ENCODE measurements at places on chromosomes 5 and 9.

GRCh38 chr5:16427587-16427986 lies 38.0 kb downstream of the ZNF622 start:
- no peak for DNase-seq

- DNase-seq: no peak
Observed at GRCh38 chr5:141641634-141642267, 5.0 kb downstream of the RELL2 start.

DNA sequence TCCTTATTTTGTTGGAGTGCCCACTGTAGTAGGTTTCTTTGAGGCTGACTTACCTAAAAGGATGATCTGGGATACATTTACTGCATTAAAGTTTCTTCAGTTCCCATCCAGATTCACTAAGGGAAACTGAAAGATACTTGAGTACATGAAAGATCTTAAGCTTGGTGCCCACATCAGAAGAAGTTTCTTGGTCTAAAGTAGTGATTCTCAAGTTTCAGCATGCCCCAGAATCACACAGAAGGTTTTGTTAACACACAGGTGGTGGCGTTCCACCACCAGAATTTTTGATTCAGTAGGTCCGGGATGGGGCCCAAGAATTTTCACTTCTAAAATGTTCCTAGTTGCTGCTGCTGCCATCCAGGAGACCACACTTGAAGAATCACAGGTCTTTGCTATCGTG lies 171.0 kb downstream of the ZNF462 start:
- DNase-seq: no peak

GRCh38 chr5:39639618-39640089 lies 214.9 kb upstream of the DAB2 start:
- DNase-seq: no peak

DNA sequence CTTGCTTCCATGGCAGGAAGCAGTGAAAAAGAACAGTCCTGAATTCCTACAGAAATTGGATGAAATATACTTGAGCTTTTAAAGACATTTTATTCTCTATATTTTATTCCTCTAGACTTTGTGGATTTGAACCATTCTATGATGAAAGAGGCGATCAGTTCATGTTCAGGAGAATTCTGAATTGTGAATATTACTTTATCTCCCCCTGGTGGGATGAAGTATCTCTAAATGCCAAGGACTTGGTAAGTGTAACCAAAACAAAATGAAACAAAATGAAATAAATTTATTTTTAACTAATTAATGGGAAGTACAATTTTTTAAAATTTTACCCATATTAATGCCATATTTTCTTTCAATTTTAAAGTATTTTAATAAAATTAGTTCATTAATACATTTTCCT lies 34.1 kb downstream of the STARD4 start:
- DNase-seq: no peak

DNA sequence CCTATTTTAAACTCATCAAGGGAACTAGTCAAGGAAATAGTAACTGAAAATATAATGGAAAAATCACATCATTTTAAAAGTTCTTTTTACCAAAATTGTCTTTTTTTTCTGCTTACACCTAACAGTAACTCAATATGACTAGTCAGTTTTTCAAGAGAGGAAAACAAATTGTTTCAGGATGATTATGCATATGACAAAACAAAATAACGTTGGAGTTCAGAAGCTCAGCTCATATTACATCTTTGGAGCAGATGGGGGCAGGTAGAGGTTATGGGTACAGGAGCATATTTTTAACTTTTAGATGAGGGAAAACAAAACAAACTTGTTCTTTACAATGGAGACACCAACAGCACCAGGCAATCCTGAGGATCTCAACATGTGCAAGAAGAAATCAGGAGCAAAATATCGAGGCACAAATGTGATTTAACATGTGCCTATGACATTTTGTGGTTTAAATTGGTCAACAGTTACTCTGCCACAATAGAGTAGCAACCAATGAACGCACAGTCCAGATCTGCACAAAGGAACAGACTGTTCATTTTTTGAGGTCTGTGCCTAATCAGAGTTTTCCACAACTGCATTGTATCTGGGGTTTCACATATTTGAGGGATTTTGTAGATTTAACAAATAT lies 659.0 kb downstream of the ANXA1 start:
- no peak for DNase-seq

DNA sequence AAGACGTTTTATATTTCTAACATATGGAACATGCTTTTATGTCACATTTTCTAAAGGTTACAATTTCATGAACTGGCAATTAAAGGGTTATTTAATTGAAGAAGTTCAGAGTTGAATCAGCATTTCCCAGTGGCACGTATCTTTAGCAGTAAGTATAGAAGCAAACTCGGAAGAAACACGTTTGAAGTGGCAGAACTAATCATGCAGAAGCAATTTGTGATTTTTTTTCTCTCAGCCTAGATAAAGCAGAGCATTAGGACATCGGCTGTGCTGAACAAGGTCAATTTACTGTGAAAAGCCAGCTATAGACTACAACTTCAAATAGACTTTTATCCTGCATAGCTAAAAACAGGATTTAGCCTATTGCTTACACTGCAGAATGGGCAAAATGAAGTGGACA lies 104.7 kb downstream of the ISL1 start:
- DNase-seq: no peak

- peak; percentile 29 for DNase-seq
Observed at GRCh38 chr5:10364186-10364689, 10.7 kb downstream of the MARCHF6 start.

DNA sequence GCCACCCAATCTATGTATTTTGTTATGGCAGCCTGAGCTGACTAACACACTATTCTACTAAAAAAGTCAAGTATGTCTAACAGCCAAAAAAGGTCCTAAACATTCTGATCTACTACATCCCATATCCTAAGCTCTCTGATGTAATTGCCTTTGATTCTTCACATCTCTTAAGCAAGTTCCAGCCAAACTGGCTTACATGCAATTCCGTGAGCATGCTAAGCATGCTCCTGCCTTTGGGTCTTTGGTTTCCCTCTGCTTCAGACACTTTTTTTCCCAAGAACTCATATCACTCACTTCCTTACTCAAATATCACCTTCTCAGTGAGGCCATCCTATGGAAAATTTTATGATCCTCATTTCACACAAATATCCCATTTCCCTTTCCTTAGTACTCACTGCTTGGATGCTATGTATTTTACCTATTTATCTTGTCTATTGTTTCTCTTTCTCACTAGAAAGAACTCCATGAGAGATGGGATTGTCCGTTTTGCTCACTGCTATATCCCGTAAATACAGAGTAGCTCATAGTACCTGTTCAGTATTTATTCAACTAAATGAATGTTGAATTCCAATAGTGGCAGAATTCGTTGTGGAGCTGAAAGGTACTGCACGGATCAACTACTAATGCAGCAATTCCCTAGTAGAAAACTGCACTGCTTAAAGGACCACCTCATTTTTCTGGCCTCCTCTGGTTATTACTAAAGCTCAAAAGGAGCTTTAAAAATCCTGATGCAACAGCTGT lies 2.3 kb upstream of the SLC12A2 start:
- no peak for DNase-seq

DNA sequence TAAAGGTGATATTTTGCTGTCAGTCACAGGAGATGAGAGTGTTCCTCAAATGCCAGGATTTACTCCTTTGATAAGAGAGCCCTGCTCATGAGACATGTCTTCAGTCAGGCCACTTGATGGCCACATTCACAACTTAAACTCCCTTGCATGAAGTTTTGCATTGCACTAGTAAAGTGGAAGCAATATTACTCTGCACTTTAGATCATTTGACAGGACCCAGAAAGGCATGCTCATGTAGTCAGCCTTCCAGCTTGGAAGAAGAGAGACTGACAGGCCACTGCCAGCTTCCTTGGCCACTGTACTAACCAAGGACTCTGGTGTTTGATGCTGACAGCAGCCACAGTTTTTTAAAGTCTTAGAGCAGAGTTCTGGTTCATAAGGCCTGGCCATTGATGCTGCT lies 42.6 kb downstream of the NPR3 start:
- DNase-seq: no peak

DNA sequence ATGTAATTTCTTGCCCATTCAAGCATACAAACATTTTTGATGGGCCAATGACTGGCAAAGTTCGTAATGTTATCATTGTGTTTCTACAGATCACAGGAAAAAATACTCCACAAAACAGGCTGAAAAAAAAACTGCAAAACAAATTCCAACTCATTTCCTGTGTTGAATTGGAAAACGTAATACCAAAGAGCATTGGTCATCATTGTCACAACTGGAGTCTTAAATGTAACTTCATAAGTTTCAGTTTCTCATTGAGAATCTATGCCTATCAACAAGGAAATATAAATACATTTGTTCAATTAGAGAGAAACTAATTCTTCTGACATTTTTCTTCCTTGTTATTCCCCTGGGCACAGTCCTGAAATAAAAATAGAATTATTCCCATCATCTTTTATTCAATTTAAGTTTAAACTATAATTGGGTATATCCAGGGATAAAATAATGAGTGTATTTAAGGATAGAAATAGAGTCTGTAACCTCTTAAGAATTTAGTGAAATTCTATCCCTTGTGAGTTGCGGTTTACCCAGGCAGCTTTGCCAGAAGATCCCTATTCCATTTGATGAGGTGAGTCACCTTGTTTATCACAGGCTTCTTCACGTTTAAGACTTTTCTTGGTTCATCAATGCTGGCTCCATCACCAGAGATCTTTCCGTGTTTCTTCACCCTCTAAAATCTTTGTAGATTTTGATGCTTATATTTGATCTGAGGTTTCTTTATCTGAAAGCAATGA lies 112.7 kb upstream of the ITGA1 start:
- no peak for DNase-seq

GRCh38 chr5:98016771-98017170 lies 756.7 kb upstream of the RGMB start:
- DNase-seq: no peak

GRCh38 chr5:19619571-19619970 lies 368.4 kb downstream of the CDH18 start:
- DNase-seq: no peak

- no peak for DNase-seq
Observed at GRCh38 chr5:28648108-28648507, 1609.7 kb upstream of the CDH9 start.

- no peak for DNase-seq
Observed at GRCh38 chr5:141767671-141768070, 85.6 kb upstream of the ARAP3 start.

DNA sequence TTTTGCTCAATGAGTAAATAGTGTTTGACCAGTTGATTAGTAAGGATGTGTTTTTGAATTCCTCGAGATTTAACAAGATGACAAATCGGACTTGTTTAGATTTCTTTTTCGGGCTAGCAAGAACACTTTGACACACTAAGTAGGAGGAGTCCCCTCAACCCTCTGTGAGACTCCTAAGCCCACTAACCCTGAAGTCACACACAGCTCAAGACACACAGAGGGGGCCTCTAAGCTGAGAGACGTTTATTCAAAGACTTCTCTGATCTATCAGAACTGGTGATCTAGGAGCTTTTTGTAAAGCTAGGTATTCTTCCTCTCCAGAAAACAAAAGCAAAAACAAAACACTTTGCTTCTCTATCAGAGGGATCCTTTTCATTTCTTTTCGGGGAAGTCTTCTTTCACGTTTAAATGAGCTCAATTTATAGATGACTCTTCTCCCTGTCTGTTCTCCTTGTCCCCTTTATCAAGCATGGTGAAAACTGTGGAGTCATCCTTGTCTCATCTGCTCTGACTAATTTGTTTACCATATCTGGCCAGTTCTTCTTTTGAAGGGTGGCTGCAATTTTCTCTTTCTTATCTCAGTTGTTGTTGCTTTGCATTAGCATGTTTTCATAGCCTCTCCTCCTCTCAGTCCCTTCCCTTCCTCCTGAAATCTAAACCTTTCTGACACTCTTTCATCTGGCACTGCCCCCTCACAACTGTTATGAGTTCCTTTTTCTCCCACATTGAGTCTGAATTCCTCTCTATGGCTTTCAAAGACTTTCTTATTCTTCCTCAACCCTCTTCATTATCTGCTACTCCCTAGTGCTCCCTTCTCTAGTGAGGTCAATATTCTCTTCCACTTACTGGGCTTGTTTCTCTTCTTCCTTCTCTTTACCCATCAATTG lies 68.5 kb upstream of the RAI14 start:
- DNase-seq: no peak

- DNase-seq: no peak
Observed at GRCh38 chr5:32018476-32019436, 155.4 kb downstream of the GOLPH3 start.

DNA sequence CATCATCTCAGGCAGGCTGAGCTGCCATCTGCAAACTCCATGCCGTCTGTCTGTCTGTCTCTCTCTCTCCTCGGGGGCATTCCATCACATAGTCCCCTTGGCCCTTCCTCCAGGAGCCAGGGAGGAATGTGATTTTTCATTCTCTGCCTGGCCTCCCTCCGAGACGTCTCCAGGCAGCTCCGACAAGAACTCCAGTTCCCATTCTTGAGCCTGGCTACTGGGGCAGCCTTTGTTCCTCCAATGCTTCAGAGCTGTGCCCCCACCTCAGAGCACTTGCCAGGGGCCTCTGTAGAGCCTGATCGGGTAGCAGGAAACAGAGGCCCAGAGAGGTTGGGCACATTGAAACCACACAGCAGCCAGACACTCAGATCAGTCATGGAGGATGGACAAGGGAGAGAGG lies 74.0 kb downstream of the COL27A1 start:
- DNase-seq: no peak
